ENCODE measurements at places on chromosomes 6 and 20.

DNA sequence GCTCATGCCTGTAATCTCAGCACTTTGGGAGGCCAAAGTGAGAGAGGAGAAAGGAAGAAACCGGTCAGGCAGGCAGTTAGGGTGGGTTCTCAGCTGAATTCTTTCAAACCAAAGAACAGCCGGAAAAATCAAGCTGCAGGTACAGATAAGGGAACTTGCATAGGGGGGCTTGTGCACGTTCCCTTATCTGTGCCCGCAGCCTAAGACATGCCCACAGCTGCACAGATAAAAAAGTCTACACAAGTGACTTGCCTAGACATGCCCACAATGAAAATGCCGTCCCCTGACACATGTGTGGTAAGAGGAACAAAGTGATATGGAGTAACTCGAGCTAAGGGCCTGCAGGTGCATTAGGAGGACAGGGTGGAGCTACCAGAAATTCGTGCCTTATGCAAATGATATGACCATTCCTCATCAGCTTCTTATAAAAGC, 175.8 kb upstream of the SALL4 start:
- no peak for DNase-seq

DNA sequence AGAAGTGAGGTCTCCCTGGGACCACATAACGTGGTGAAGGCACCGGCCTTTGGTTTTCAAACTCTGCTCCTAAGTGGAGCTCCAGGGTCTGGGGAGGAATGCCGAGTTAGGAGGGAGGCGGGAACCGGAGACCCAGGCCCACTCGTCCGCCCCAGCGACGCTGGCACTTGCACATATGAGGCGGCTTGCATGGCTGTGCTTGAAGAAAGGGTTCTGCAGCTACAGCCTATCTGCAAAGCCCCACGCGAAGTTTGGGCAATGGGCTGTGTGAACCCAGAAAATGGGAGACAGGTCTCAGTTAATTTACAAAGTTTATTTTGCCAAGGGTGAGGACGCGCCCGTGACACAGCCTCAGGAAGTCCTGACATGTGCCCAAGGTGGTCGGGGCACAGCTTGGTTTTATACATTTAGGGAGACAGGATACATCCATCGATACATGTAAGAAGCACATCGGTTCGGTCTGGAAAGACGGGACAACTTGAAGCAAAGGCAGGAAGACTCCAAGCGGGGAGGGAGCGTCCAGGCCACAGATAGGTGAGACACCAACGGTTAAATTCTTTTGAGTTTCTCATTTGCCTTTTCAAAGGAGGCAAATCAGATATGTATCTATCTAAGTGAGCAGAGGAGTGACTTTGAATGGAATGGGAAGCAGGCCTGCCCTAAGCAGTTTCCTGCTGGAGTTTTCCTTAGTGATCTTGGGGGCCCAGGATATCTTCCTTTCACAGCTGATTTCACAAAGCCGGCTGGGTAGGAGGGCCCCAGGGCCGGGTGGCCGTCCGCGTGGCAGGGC, 782 bp upstream of the PCMTD2 start:
- DNase-seq: no peak

DNA sequence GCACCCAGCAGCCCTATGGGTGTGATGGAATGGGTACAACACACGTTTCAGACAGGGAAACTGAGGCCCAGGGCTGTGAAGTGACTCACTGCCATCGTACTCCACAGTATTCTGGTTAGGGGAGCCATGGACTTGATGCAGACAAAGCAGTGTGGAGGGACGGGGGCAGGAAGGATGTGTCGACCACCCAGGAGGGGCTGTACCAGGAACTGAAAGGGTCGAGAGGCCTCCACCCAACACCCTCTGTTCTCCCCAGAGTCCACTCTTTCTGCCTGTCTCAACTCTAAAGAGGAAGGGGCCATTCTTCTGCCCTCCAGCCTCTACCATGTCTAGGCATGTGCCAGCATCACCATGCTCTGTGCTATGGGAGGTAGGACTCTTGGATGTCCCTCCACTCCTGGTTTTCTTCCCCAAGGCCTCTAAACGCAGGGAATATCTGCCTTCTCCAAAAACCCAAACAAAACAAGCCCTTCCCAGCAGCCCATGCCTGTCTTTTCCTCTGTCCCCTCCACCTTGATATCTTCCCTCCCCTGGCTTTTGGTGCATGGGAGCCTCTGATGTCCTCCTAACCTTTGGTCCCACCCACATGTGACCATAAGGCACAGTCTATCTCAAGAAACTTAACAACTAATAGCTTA, 7.4 kb downstream of the SLC22A1 start:
- DNase-seq: no peak

DNA sequence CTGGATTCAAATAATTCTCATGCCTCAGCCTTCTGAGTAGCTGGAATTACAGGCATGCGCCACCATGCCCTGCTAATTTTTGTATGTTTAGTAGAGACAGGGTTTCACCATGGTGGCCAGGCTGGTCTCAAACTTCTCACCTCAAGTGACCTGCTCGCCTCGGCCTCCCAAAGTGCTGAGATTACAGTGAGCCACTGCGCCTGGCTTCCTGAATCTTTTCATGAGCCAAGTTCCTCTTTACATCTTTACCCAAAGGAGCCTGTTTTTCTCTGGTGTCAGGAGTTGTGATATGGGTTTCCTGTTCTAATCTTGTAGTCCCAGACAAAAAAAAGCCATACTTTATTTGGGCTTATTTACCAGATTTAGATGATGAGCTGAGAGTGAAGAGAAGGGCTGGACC, 34.4 kb downstream of the PCNA start:
- DNase-seq: no peak

- no peak for DNase-seq
Observed at GRCh38 chr6:32152769-32153563, 975 bp upstream of the PPT2 start.

DNA sequence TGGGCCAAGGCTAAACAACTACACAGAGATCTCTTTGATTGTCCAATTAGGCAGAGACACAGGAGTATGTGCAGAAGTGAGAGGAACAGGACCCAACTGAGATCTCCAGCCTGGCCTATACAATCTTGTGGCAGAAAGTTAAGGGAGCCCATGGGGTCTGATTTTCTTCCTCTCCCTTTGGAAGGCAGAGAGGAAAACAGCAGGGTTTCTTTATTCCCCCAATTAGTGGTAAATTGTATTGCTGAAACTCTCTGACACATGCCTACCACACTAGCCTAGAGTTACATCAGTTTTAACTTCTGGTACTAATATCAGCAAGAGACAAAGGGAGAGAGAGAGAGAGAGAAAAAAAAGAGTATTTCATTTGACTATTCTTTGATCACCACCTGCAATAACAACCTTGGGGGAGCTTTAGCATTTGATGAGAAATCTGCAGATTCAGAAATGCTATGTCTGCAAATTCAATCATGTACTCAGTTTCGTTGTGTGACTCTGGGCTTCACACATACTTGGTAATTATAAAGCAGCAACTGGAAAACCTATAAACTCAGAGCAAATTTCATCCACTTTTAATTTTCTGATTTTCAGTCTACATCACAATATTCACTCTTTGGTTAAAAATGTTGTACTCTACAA, 260.3 kb upstream of the SPTLC3 start:
- no peak for DNase-seq

GRCh38 chr6:118665011-118665410, 13.6 kb upstream of the CEP85L start:
- DNase-seq: no peak

GRCh38 chr20:4014031-4014474, 1.3 kb downstream of the RNF24 start:
- no peak for DNase-seq

- no peak for DNase-seq
Observed at GRCh38 chr20:20430066-20430465, 62.2 kb downstream of the INSM1 start.

GRCh38 chr20:42429761-42430458, 759.8 kb downstream of the PTPRT start:
- DNase-seq: no peak

Measured in GM12891 (cell line).